SJSA1 (cell line): ENCODE measurements at places on chromosomes 16 and 17. TPM values are rescaled to one million over a fixed set of nuclear protein-coding genes. Genes with fewer than 3 reads are reported as not detected.

DNA sequence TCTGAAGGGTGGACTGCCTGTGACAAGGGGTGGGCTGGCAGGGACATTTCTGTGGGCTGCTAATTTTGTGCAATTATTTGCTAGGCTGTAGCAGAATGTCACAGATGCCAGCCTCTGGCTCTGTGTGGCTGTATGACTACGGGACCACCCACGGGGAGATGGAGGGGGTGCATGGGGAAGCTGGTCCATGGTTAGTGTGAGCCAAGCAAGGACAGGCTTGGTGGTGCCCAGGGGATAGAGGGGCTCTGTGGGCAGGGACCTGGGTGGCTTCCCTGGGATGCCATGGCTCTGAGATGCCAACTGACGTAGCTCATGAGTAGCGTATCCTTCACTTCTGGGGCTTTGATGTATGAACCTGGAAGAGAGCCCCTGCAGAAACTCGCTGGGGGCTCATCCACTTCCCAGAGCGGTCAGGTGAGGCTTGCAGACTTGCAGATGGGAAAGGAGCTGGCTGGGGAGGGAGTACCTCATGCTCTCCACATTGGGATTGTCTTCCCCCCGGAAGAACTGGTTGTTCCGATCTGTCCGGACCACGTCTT, 87.2 kb downstream of the TBC1D16 start:
- peak; percentile 49 for DNase-seq
- no peak overlapping the region for H3K4me3 ChIP-seq
- peak overlapping the region; percentile 64 for H3K27ac ChIP-seq
- H3K4me1 ChIP-seq = peaks cover 57% of the 10 kb centered on the region

- H3K27me3 ChIP-seq = no peaks in the 10 kb centered on the region
- no peak for DNase-seq
- H3K27ac ChIP-seq = no peak overlapping the region
- no peaks in the 10 kb centered on the region for H3K36me3 ChIP-seq
- no peaks in the 10 kb centered on the region for H3K4me1 ChIP-seq
Observed at GRCh38 chr16:79918916-79919315, 318.4 kb upstream of the MAF start.

DNA sequence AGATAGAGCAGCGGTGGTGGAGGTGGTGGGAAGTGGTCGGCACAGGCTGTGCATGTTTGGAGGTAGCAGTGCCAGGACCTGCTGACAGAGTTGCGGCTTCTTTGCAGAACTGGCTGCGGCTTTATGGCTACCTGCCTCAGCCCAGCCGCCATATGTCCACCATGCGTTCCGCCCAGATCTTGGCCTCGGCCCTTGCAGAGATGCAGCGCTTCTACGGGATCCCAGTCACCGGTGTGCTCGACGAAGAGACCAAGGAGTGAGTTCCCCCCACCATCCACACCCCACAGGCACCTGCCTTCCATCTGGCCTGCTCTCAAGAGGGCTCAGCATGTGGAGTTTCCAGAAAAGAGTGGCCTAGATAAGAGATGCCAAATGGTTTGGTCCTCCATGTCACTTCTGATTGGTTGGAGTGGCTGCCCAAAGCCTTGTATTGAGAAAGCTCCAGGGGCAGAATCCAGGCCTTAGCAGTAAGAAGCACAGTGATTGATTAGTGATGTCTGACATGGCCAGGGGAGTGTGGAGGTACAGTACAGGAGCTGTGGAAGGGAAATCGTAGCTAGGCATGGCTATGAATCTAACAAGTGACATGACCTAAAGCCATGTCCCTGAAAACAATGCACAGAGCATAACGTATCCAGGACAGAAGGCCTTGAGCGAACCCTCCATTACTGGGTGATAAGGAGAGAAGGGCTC, 12.0 kb downstream of the MMP15 start:
- H3K27me3 ChIP-seq = no peaks in the 10 kb centered on the region
- H3K4me1 ChIP-seq = no peaks in the 10 kb centered on the region
- H3K36me3 ChIP-seq = no peaks in the 10 kb centered on the region
- H3K27ac ChIP-seq = no peak overlapping the region

DNA sequence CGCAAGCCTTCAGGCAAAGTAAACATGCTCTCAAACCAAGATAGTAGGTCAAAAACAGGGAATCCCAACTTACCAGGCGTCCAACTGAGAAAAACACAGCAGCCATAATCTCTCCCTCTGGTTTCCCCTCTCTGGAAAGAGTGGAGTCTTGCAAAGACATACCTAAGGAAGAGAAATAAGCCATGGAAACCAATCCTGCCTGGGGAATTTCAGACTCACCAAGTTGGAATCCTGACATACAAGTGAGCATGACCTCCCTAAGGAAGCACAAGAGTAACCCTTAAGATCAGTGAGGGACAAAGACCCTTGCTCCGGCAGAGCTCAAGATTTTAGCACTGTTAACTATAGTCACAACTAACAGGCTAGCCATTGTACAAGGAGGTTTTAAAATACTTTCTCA, 4.1 kb downstream of the ZNF624 start:
- DNase-seq = no peak
- H3K27me3 ChIP-seq = peaks cover 3% of the 10 kb centered on the region; the same call in 1 of the 2 replicates
- peaks cover 8% of the 10 kb centered on the region; the same call in 1 of the 2 replicates for H3K36me3 ChIP-seq
- H3K4me3 ChIP-seq = no peak overlapping the region

DNA sequence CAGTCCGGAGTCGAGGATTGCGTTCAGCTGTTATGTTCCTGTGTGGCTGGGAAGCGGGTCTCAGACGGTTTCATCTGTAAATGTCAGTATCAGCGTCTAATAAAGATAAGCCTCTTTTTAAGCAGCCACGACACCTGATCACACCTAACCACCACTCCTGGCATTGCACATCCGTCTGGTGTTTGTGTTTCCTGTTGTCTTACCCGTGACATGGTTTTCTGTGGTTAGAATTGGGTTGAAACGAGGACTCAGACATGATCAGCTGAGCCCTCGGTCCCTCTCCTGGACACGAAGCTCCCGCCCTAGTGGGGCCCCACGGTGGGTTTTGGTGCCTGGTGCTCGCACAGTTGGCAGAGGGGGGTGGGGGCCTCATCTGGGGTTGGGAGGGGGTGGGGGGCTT, 18.3 kb downstream of the CPNE7 start:
- DNase-seq = no peak
- H3K27ac ChIP-seq = no peak overlapping the region
- H3K4me1 ChIP-seq = no peaks in the 10 kb centered on the region
- no peak overlapping the region for H3K4me3 ChIP-seq
- no peaks in the 10 kb centered on the region for H3K36me3 ChIP-seq
- H3K27me3 ChIP-seq = no peaks in the 10 kb centered on the region

- DNase-seq = peak; percentile 80
- H3K4me3 ChIP-seq = no peak overlapping the region
- H3K36me3 ChIP-seq = peaks cover 53% of the 10 kb centered on the region
- H3K27ac ChIP-seq = peak overlapping the region; percentile 96
- H3K27me3 ChIP-seq = no peaks in the 10 kb centered on the region
Observed at GRCh38 chr17:30519707-30520106, 42.5 kb downstream of the GOSR1 start.

GRCh38 chr16:48560692-48561091, 49.3 kb downstream of the N4BP1 start:
- no peak overlapping the region for H3K4me3 ChIP-seq
- DNase-seq = no peak
- H3K36me3 ChIP-seq = peaks cover 33% of the 10 kb centered on the region
- H3K27me3 ChIP-seq = no peaks in the 10 kb centered on the region
- H3K27ac ChIP-seq = no peak overlapping the region
- H3K4me1 ChIP-seq = peaks cover 20% of the 10 kb centered on the region

Gene SLC35G6
- total RNA-seq = not detected in 2 replicates

Gene CCL4
- not detected in 2 replicates for total RNA-seq

Gene CES1
- not detected in 2 replicates for total RNA-seq
